ENCODE measurements at places on chromosomes 6 and 20.
A peak's percentile ranks its signal among the peaks of the same experiment; 100 is the strongest.

DNA sequence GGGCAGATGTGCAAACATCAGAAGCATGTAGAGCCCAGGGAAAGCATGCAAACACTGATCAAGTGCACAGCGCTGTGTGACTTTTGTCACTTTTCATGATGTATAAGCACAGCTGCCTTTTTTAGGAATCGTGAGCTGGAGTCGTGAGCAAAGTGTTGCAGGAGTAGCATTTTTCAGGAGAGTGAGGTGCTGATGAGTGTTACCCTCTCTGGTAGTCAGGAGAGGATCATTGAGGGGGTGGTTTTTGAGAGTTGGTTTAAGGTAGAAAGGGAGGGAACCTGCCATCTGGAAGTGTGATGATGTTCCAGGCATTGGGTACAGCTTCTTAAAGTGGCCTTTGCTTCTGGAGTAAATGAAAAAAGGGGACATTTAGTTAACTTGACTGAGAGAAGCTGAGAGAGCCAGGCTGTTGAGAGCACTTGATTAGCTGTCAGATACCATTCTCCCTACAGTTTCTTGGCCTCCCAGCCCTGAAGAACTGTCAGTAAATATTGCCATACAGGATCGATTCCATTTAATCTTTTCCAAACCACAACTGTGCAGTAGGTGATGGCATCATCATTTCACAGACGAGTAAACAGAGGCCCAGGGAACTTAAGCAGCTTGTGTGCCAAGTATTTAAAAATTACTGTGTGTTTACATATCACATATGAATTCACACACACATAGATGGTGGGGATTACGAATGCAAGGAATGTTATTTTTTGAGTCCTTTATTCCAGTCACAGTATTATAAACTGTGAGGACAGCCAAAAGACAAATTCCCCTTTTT lies 28.9 kb downstream of the TPD52L1 start:
- DNase-seq: no peak

GRCh38 chr20:62437496-62437895 lies 10.2 kb upstream of the RBBP8NL start:
- no peak for DNase-seq

GRCh38 chr6:17268114-17268513 lies 13.0 kb upstream of the RBM24 start:
- DNase-seq: no peak

DNA sequence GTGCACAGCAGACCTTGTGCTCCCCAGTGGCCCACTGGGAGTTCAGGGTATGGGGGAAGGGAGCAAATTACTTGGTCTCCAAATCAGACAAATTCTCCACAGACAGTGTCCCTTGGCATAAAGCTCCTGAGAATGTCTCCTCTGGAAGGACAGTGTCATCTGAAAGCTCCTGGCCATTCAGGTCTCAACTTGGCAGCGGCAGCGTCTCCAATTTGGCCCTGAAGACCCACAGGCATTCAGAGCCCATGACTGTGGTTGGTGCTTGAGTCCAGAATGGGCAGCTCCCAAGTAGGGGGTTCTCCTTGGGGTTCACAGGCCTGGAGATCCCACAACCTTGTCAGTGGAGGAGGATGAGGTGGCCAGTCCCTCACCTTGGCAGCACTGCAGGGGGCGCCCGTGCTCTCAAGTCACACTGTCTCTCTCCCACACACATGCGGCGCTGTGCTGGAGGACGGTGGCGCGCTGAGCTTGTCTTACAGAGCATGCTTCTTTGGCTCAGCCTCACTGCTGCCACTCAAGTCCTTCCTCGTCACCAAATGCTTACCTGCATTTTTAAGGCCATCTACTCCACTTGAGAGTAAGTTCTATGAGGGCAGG lies 20.7 kb downstream of the DYNLRB1 start:
- DNase-seq: no peak

- peak; percentile 36 for DNase-seq
Measured at GRCh38 chr6:137309078-137309762, 90.0 kb upstream of the IFNGR1 start.

DNA sequence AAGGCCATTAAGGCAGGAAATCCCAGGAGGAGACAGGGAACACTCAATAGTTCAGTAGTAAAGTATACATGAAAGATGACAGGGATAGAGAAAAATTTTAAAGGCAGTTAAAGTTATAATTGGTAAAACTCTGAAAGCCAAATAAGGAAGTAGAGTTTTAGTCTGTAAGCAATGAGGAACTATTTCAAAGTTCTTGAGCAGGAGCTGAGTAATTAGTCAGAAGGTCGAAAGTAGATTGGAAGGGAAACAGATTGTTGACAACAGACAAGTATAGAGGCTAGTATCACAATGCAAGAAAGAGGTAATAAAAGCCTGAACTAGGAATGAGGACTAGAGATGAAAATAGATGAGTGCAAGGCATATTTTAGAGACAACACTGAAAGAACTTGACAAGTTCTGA lies 150.3 kb downstream of the CDK19 start:
- DNase-seq: no peak

DNA sequence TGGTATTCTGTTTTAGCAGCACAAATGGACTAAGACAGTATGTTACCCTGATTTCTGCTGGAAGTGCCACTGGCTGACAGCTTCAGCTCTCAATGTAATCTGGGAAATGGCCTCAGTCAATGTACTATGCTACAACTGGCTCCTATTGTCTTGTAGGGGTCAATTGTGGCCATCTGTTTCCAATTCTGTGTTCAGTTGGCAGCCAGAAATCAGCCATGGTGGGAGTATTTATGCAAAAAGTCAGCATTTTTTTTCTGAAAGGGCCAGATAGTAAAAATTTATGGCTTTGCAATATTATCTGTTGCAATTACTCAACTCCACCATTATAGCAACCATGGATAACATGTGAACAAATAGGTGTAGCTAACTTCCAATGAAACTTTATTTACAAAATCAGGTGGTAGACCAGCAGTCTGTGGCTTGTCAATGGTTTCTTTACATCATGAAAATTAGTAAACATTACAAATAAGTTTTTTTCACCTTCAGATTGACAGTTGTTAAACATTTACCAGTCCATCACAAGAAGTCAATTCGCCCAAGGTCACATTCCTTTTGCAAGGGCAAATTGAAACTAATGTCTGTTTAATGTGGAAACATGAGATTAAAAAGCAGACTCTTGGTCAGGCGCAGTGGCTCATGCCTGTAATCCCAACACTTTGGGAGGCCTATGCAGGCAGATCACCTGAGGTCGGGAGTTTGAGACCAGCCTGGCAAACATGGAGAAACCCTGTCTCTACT lies 58.3 kb upstream of the TSHZ2 start:
- no peak for DNase-seq

DNA sequence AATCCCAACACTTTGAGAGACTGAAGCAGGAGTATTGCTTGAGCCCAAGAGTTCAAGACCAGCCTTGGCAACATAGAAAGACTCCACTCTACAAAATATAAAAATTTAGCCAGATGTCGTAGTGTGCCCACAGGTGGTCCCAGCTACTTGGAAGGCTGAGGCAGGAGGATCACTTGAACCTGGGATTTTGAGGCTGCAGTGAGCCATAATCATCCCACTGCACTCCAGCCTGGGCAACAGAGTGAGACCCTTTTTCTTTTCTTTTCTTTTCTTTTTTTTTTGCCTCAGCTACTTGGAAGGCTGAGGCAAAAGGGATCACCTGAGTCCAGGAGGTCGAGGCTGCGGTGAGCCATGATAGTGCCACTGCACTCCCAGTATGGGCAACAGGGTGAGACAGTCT lies 17.9 kb downstream of the FASTKD5 start:
- no peak for DNase-seq

DNA sequence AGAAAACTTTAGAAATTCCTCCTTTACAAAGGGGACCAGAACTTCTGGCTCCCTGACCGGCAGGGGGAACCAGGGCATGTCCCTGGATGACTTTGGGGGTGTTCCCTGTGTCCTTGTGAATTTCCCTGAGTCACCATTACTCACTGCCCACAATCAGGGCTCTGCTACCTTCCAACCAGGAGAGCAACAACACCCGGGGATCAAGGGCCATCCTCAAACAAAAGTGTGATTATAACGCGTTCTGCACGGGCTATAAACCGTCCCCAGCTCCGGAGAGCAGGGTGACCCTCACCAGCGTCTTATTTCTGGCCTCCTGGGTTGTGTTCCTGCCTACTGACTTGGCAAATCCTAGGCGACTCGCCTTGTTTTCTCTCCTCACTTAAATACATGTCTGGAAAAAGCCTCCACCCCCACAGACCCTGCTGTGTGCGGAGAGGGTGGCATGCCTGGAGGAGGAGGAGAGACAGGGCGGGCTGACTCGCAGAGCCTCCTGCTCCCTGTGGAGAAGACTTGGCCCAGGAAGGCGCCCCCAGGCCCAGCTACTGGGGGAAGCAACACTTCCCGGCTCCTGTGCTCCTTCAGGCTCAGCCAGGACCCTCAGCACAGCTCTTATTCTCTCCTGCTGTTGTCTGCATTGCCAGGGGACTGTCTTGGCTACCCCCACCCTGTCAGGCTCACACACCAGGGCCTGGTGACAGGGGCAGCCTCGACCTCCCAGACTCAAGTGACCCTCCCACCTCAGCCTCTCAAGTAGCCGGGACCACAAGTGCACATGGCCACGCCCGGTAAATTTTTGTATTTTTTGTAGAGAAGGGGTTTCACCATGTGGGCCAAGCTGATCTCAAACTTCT lies 54.1 kb downstream of the FGD2 start:
- peak; percentile 54 for DNase-seq

DNA sequence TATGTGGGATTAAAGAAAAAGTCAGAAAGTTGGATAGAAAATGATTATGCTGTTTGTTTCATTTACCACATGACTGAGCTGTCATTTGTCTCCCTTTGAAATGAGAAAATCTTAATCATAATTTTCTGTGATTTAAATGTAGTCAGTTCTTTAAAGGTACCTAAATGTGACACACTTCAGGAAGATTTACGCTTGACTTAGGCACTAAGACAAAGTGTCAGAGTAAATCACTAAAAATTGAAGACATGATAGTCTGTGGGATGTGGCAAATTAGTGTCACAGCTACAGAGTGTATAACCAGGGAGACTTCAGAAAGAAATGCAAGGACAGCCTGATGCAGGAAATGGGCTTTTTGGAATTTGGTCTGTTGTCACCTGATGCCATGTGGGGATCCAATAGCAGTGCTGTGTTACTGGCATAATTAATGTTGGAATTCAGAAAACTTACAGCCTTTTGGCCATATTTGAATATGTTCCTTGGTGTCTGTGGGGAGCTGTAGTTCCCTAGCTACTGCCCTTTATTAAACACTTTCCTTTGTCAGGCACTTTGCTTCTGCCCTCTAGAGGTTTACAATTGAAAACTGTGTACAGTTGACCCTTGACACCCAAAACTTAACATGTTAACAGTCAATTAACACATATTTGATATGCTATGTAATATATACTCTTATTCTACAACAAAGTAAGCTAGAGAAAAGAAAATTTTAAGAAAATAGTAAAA lies 493.8 kb downstream of the UTRN start:
- DNase-seq: no peak

- DNase-seq: no peak
Measured at GRCh38 chr6:83086751-83087150, 19.3 kb downstream of the DOP1A start.

GRCh38 chr6:79608334-79609224 lies 22.6 kb upstream of the SH3BGRL2 start:
- no peak for DNase-seq

GRCh38 chr6:31005249-31006020 lies 4.8 kb upstream of the MUC22 start:
- DNase-seq: no peak

GRCh38 chr6:119523556-119523955 lies 174.0 kb upstream of the MAN1A1 start:
- DNase-seq: no peak

DNA sequence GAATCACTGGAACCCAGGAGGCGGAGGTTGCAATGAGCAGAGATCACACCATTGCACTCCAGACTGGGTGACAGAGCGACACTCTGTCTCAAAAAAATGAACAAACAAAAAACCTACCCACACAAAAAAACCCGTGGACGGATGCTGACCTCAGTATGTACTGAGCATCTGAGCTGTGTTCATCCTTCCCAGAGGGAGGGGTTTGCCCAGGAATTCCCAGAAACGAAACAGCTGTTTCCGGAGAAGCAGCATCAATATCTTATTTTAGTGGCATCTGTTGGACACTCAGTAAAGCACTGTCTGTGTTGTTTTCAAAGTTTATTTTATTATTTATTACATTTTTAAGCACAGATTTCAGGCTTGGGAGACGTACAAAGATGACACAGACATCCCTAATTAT lies 18.7 kb downstream of the NANP start:
- DNase-seq: no peak

DNA sequence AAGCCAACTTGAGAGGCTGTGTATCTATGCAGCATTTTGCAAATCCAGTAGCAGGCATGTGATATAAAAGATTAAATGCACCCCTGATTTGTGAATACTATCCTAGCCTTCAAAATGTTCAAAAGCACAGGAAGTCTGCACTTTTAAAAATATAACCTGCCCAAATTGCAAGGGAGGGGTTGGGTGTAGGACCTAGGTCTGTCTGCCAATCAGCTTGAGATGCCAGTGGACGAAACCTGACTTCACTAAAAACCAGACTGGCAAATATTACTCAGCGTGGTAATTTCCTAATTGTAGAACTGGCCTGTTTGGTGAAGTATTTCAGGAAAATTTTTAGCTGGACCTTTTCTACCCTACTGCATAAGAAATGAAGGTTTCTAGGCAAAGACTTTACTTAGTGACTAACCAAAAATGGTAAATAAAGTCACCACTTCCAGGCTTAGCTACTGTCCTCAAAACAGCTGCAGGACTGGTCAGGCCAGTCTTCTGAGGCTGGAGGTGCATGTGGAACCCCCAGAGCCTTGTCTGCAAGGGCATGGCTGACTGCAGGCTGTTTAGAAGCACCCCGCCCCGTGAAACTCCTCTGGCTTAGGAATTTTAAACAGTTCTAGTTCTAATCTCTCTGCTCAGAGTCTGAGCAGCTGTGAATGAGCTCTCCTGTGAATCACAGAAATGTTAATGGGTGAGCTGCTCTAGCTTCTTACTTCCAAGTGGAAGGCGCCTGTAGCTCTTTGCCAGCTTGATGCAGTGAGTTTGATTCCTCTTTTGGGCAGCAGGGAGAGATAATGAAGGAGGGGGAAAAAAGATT lies 104.4 kb upstream of the ESR1 start:
- DNase-seq: no peak
